Stimulated activated CD8-positive, alpha-beta memory T cell treated with anti-CD3 and anti-CD28 coated beads, Interleukin-4, amount 100 ng/mL, for 1 hour (primary cell): ENCODE measurements at places on chromosomes 2 and 18.

DNA sequence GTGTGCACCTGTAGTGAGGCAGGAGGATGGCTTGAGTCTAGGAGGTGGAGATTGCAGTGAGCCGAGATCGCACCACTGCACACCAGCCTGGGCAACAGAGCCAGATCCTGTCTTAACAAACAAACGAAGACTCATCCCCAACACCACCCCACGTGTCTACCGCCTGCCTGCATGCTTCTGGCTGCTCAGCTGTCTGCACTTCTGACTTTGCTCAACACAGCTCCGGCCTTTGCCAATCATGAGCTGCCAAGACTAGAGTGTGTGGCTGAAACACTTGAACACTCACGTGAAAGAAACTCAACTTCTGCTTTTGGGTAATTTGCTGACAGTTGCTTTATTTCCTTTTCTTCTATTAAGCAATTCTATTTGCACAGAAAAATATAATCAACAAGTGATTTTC, 32.1 kb upstream of the SP3 start:
- no peak for DNase-seq

DNA sequence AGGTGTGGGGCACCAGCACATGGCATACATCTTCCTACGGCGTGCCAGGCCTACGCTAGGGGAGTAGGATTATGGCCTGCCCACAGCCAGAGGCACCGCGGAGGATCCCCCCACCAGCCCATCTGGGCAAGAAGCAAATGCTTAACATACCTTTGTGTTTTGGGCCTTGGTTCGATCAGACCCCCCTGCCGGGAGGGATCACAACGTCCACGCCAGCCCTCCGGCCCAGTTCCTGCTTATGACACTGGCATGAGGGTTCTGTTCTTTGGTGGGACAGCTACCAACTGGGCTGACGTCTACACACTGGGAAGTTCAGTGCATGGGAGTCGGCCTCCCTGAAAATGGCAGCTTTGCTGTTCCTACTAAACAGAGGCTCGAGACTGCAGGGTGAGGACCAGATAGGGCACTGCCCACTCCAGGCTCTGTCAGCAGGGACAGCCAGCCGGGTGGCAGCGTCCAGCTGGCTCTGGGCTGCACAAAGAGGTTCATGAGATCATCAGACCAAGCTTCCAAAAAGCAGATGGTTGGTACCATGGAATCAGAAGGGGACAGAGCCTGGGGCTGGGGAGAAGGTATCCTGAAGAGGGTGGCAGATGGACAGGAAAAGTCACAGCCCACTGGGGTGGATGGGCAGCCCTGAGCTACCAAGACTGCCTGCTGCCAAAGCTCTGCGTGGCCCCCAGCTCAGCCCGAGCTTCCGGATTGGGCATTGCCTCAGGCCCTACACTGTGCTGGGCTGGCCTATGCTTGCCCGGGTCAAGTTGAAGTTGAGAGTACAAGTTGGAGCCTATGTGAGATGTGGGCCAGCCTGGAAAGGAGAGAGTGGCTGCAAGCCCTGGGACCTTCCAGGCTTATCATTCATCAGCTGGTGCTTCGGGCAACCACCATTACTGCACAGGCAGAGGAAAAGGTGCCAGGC, 61.7 kb upstream of the TEX51 start:
- no peak for DNase-seq

- no peak for DNase-seq
Observed at GRCh38 chr2:55842046-55842445, 81.5 kb downstream of the EFEMP1 start.

- DNase-seq, result no peak
Observed at GRCh38 chr2:172613040-172613439, 57.1 kb downstream of the PDK1 start.

- no peak for DNase-seq
Observed at GRCh38 chr2:24214880-24215279, 40.0 kb downstream of the FAM228A start.

DNA sequence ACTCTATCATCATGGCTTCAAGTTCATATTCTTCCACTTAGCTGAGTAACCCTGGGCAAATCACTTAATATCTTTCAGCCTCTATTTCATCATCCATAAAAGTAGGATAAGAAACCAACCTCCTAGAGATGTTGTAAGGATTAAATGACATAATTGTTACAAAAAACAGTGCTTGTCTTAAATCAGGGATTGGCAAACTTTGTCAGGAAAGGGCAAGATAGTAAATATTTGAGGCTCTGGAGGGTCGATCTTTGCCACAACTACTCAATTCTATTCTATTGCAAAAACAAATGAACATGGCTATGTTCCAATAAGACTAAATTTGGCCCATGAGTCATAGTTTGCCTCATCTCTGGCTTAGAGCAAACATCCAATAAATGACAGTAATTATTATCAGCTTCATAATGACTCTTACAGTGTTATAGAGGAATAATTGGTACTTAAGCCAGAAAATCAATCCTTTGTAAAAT, 184.7 kb downstream of the SATB2 start:
- no peak for DNase-seq

- no peak for DNase-seq
Observed at GRCh38 chr2:147631294-147631693, 213.5 kb upstream of the ACVR2A start.

GRCh38 chr2:180450841-180451240, 443.7 kb upstream of the CWC22 start:
- no peak for DNase-seq

DNA sequence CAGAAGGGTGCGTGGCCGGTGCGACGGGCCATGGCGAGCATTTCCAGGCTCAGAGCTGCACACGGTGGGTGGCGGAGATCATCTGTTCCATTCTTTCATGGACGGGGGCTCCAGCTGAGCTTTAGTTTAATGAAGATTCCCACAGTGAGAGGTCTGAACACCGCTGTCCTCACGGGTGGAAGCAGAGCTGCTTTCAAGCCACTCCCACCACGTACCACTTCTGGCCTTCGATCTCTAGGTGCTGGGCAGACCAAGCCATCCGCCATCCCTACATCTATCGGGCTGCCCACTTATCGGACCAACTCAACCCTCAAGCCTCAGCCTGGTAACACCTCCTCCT, 18.5 kb downstream of the GPR35 start:
- no peak for DNase-seq

- no peak for DNase-seq
Observed at GRCh38 chr2:152433289-152433688, 98.3 kb downstream of the FMNL2 start.

DNA sequence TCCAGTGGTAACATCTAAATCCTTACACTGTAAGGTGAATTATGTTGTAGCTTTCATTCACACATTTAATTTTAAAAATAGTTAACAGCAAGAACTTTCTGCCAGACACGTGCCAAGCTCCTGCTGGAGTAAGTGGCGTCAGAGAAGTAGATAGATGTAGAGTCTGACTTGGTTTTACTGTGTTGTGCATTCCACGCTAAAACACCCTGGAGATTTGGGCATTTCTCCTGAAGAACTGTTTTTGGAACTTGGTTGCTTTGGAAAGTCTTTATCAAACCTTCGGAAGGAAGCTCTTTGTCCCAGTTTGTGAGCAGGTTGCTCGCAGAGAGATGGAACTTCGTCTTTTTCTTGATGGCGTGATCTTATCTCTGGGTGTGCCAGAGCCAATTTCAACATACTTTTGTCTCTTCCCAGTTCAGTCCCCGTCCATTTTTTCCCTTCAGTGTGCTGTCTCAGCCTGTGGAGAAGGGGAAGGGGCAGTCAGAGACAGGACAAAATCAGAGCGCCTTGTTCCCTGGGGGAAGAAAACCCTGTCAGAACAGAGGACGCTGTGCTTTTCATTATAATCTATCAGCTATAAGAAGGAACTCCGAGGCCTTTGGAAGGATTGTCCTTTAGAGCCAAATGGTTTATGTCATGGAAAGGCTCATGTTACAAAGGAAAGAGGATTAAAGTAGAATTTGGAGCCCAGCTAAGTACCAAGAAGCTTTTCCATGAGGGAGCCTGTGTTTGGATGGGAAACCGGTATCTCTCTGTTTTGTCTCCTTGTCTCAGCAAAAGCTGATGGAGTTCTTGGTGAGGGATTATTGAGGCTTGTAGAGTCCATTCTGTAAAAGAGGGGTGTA, 18.9 kb downstream of the GRHL1 start:
- DNase-seq, result no peak

- DNase-seq, result no peak
Observed at GRCh38 chr2:74603282-74604000, 44.7 kb downstream of the M1AP start.

DNA sequence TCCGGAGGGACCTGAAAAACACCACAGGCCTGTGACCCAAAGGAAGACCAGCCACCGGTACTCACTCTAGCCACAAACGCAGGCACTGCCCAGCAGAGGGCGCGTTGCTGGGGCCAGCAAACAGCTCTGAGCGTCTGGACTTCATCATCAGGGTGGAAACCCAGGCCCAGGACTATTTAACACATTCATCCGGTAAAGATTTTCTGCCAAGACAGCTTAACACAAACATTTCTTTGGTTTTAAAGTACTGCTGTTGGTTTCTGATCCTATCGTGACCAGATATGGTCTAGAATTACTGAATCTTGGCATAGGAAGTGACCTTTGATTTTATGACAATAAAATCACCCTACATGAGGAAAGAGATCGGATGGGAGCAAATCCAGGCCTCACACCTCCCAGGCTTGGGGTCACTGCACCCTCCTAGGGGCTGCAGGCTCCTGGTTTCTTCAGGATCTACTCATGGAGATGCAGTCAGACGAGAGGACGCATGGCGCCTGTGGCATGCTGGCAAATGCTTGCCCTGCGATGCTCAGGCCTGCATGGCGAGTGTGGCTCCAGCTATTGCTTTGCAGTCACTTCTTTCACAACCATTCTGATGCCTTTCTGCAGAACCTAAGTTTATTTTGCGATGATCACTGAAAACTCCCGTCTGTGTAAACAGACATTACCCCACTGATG, 130.4 kb downstream of the COL4A4 start:
- no peak for DNase-seq

GRCh38 chr18:22900558-22901238, 32.4 kb upstream of the RBBP8 start:
- DNase-seq, result no peak

- DNase-seq, result no peak
Observed at GRCh38 chr18:65265761-65266160, 485.1 kb upstream of the CDH7 start.

DNA sequence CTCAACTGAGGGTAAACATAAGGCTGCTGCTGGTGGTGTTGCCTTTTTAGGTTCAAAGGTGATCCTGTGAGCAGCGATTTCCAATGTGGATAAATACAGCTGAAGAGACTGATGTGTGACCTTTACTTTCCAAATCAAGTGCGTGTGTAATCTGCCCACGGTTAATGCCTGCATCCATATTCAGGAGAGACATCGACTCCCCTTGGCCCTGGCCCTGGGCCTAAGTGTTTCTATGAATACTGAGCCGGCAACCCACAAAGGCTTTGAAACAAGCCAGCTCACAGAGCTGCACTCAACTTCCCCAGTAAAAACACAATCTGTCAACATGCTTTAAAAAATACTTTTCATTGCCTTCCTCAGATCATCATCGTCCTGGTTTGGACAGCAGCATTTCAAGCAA, 1026.6 kb downstream of the TMEM182 start:
- DNase-seq, result no peak

GRCh38 chr18:69490813-69491212, 90.1 kb downstream of the DOK6 start:
- DNase-seq, result no peak

GRCh38 chr18:6200204-6200774, 214.4 kb downstream of the L3MBTL4 start:
- no peak for DNase-seq

DNA sequence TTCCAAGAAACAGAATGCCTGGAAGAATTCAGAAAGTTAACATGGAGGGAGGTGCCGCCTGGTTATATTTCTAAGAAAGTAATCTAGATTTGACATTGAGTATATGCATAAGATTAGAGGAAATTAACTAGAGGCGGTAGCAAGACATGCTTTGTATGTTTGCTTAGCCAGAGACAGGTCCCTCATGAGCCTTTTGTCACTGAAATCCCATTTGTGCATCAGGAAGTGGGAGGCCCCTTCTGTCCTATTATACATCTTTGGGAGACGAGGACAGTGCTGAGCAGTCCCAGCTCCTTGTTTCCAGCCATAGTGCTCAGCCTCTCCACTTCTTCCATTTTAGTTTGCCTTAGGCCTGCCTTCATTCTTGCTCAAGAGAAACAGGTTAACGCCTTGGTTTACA, 115.4 kb upstream of the LHCGR start:
- no peak for DNase-seq
